ENCODE measurements at places on chromosomes 4 and X. TPM values are rescaled to one million over a fixed set of nuclear protein-coding genes. Genes with fewer than 3 reads are reported as not detected.

SYNPO2 gene
- total RNA-seq = 0.18 TPM

MAGEA12 gene
- not detected for total RNA-seq

GRCh38 chr4:42703813-42704212 is 46.9 kb upstream of the ATP8A1 start:
- no peak for DNase-seq

DNA sequence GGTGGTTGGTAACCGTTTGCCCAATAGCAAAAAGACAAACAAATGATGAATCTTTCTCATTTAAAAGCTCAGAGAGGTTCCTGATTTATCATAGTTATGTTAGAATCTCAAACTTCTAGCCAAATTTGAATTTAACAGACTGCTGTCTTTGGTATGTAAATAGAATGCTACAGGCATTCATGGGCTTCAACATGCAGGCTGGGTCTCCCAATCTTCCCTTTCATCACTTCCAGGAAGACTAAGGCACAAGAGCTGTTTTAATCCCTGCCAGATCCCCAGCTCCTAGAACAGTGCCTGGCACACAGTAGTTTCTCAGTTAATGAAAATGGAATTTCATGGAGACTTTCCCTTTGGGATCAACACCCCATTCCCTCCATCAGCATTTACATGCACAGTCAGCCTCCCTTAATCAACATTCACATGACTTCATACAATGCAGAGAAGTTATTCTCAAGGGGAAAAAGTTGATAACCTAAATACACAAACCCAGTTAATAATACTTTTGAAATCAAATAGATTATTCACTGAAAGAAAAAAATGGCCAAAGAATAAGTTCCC is 107.6 kb upstream of the C1QTNF7 start:
- DNase-seq = no peak

- no peak for DNase-seq
These were observed 72.2 kb upstream of the PPP3CA start for GRCh38 chr4:101419336-101420135.

- DNase-seq = no peak
These were observed 425.9 kb downstream of the RPA4 start for GRCh38 chrX:97309487-97310116.

- no peak for DNase-seq
These were observed 358.4 kb downstream of the PRR32 start for GRCh38 chrX:127177966-127178365.

Data from activated naive CD4-positive, alpha-beta T cell treated with anti-CD3 and anti-CD28 coated beads, Interleukin-2, amount 50 U/mL, for 72 hours (primary cell).